Nephron progenitor cell (in vitro differentiated cells): ENCODE measurements at places on chromosomes 12 and 14.

- no peak for DNase-seq
These were observed 61.3 kb upstream of the ACTN1 start for GRCh38 chr14:69040353-69040752.

DNA sequence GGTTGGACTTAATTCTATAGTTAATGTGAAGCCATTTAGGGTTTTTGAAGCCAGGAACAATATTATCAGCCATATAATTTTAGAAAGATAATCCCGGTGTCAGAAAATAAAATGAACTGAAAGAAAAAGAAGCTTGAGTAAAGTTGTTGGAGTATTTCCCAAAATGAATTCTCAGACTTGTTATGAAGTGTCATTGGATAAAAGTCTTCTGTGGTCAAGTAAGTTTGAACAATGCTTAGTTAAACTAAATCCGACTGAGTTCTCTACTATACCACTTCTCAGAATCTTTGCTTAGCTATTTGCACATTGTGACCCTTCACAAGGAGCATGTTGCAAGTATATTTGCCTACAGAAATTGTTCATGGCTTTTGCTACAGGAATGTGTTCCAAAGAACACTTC lies 17.5 kb upstream of the FLRT2 start:
- no peak for DNase-seq

DNA sequence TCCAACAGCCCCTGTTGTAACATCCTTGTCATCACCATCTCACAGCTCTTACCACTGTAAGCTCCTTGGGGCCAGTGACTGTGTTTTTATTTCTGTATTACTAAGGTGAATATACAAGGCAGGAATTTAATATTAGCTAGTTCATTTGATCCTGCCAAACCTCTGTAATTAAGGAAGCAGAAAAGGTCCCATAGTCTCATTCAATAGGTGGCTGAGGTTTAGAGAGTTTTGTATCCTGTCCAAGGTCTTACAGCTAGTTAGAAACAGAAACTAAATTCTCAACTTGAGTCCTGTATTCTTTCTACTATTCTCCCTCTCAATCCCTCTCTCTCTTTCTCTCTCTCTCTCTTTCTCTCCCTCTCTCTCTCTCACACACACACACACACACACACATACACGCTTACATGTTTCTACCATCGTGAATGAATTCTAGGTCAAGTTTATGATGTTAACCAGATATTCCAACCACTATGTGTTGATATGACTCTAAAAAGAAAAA lies 543 bp upstream of the GLIPR1 start:
- no peak for DNase-seq

DNA sequence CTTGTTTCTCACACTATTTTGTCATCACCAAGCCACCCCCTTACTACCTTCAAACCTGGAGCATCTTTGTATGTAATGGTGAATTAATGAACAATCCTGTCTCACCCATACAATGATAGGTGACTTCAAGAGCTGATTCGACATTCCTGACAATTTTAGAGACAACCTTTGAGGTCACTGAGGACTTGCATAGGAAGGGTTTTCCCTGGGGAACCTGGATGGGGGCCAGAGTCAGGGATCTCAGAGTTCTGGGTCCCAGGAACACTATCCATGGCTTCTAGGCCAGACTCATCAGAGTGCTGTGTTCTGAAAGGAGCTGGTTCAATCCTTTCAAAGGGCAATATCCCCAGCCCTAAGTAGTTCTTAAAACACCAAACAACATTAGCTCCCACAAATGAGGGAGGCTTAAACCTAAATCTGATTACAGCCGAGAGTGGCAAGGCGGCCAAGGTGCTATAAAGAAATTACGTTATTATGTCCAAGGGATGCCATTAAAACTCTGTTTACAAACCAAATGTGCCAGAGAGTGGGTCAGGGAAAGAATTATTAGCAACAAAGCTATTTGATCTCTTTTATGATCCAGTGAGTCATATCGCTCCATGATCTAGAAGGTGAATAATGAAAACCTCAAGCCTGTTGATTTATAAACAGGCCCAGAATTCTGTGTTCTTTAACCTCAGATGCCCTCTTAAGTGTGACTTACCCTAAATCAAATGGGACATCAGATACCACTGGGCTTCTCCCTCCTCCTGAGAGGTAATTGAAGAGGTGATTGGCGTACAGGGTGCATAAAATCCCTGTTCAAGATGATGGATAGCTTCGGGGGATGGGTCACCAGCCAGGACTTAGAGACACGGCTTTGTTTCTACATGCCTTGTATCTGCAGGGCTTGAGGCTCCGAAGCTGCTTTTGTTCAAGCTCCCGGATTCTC lies 230.2 kb upstream of the TBX3 start:
- peak; percentile 60 for DNase-seq

DNA sequence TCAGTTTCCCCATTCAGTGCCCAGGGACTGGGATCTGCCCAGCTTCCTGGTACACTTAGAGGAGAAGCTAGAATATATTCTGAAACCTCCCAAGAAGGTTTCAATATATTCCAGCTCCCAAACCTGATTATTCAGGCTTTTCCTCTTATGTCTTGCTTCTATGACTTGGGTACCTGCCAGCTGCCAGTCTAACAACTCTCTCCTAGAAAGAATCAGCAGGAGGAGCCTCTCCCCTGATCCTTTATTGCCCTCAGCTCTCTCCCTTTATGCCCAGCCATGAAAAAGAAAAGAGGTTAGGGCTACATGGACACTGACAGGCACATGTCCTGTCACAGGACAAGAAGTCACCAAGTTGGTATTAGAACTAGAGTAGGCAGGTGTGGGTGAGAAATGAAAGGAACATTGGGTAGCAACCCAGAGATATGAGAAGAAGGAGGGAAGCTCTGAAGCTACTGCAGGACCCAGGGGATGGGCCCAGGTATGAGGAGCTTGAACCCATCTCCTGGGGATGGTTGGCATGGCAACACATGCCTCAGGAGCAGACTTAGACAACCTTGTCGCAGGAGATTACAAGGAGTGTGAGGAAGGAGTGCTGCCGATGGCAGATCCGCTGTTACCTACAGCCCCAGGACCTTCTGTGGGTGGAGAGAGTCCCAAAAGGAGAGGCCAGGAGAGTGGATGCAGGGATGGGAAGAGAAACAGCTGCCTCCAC lies 2.0 kb upstream of the CACNB3 start:
- DNase-seq: no peak

DNA sequence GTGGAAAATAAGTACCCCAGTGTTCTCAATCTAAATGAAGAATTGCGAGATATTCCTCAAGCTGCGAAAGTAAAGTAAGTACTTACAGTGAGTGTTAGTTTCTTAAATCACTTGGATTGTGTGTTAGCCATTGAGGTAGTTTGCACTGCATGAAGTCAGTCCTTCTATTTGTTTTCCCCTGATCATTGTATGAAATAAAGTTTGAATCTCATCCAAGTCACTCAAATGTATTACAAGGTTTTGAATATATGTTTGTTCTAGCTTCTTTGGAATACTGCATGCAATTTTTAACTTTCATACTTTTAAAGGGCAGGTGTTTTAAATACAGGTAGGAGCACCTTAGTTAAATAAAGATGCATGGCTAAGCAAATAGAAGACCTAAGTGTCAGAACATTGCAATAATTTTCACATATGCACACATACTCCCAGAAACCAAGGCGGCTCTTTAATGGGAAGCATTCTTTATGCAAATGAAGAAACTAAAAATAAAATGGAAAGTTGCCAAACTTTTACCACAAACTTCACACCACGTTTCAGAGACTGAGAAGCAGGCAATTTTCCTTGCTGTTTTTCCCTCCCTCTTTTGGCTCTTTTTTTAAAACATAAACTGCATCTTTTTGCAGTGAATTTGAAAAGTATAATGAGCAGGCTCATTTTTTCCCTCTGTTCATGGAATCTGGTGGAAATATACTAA lies 105.6 kb downstream of the GPR135 start:
- no peak for DNase-seq

- DNase-seq: no peak
These were observed 8.8 kb upstream of the BAZ1A start for GRCh38 chr14:34883954-34884353.

- peak; percentile 75 for DNase-seq
These were observed 256.3 kb upstream of the SFSWAP start for GRCh38 chr12:131454418-131455217.

GRCh38 chr14:105269405-105269804 lies 21.1 kb downstream of the BTBD6 start:
- no peak for DNase-seq

GRCh38 chr14:54681811-54682261 lies 114.9 kb downstream of the SAMD4A start:
- no peak for DNase-seq

GRCh38 chr14:61342486-61342885 lies 21.1 kb downstream of the PRKCH start:
- DNase-seq: no peak

DNA sequence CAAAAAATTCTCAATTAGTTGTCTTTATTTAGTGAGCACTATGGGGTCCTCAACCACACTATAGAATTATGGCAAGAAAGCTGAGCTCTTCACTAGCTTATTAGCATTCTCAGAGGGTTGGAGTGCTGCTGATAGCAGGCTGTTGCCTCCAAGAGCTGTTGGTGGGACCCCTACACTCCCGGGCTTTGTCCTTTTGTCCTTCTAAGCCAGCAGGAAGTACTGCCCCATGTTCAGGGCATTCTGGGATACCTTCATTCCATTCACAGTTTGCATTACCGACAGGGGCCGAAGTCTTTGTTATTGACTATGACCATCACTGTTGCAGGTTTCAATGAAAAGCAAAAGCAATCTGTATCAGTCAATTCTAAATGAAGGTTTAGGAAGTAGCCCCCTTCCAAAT lies 89.5 kb upstream of the OTX2 start:
- DNase-seq: no peak

DNA sequence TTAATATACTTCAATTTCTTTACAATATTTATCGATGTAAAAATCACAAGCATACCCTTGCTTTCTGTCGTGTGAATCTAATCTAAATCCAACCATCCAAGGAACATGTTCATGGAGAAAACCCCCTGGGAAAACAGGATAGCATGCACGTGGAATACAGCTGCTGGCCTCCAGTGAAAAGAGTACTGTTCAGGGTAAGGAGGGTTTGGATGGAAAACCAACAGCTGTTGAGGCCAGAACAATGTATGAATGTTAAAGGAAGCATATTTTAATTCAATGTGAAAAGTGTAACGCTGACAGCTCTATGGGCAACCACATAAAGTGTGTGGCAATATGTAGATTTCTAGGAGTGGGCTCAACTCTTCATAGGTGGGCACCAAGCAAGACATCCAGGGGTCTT lies 344.0 kb downstream of the TMEM132D start:
- no peak for DNase-seq

DNA sequence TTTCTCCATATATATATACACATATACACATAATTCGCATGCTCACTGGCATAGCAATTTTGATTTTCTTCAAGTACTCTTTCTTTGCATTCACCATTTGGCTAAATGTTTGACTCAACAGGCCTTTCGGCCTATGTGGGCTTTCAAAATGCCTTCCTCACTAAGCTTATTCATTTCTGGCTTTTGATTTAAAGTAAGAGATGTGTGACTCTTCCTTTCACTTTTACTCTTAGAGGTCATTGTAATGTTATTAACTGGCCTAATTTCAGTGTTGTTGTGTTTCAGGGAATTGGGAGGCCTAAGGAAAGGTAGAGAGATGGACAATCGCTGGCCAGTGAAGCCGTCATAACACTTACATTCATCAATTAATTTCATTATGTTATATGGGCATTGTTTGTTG lies 14.5 kb upstream of the KLRD1 start:
- no peak for DNase-seq

- no peak for DNase-seq
These were observed 25.1 kb downstream of the STX2 start for GRCh38 chr12:130813949-130814348.

- DNase-seq: no peak
These were observed 60.0 kb downstream of the CAPS2 start for GRCh38 chr12:75270157-75270556.

GRCh38 chr12:69981881-69982475 lies 157.0 kb downstream of the MYRFL start:
- DNase-seq: no peak

GRCh38 chr14:99026471-99026870 lies 245.5 kb downstream of the BCL11B start:
- DNase-seq: no peak

DNA sequence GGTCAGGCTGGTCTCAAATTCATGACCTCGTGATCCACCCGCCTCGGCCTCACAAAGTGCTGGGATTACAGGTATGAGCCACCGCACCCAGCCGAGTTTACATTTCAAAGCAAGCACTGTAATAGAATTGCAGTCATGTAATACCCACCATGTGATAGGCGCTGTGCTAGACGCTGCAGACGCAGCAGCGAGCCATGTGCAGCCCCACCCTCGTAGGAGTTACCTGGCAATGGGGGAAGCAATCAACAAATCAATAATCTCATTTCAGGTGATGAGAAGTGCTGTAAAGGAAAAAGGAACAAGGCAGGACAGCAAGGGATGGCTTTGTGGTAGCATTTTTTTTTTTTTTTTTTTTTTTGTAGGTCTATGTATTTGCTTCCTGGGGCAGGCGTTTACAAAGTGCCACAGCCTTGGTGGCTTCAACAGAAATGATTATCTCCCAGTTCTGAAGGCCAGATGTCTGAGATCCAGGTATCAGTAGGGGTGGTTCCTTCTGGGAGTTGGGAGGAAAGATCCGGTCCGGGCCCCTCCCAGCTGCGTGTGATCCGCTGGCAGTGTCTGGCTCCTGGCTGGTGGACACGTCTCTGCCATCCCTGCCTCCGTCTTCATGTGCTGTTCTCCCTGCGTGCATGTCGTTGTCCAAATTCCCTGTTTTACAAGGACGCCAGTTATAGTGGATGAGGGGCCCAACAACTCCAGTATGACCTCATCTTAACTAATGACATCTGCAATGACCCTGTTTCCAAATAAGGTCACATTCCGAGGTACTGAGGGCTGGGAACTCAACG lies 72.8 kb downstream of the TNFAIP2 start:
- no peak for DNase-seq

DNA sequence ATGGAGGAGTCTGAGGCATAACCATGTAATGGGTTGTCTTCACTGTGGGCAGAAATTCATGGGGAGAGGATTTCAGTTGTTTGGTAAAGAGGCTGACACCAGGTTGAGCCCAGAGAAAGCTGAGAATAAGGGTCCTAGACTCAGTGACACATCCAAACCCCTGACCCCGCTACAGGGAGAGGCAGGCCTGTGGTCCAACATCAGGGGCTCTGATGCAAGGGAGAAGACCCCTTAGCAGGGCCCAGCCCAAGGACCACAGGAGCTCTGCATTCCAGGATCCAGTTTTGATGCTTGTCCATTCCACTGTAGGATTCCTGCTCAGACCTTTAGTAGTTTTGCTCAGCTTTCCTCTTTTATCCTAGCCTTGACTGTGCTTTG lies 15.5 kb downstream of the GPR68 start:
- DNase-seq: no peak

GRCh38 chr14:49863487-49864281 lies 11.1 kb upstream of the NEMF start:
- no peak for DNase-seq

DNA sequence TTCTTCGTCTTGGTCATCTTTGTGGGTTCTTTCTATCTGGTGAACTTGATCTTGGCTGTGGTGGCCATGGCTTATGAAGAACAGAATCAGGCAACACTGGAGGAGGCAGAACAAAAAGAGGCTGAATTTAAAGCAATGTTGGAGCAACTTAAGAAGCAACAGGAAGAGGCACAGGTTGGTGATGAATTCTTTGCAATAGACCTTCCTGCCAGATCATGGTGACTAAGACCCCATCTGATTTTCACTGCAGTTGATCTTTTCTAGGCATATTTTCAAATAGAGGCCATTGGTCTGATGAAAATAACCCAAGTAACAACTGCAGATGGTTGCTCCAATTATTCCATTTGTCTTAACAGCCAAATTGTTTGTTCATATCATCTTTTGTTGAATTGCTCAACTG lies 114.4 kb downstream of the SCN8A start:
- DNase-seq: no peak
